ENCODE measurements at places on chromosomes 4 and X. TPM values are rescaled to one million over a fixed set of nuclear protein-coding genes. Genes with fewer than 3 reads are reported as not detected.

Gene DUSP9
- total RNA-seq, result 0.63 TPM

Gene SPANXA1
- total RNA-seq, result not detected

Gene ASB12
- 1.2 TPM for total RNA-seq

Gene GPR34
- not detected for total RNA-seq

Gene GNRHR
- total RNA-seq, result not detected

Gene RHOH
- total RNA-seq, result 5.8 TPM

GRCh38 chr4:48112017-48112667 is 21.9 kb downstream of the TXK start:
- H3K36me3 ChIP-seq, result no peaks in the 10 kb centered on the region
- no peak overlapping the region for H3K27ac ChIP-seq
- no peak overlapping the region for H3K4me3 ChIP-seq
- H3K27me3 ChIP-seq, result no peaks in the 10 kb centered on the region
- DNase-seq, result no peak
- peaks cover 3% of the 10 kb centered on the region for H3K4me1 ChIP-seq

DNA sequence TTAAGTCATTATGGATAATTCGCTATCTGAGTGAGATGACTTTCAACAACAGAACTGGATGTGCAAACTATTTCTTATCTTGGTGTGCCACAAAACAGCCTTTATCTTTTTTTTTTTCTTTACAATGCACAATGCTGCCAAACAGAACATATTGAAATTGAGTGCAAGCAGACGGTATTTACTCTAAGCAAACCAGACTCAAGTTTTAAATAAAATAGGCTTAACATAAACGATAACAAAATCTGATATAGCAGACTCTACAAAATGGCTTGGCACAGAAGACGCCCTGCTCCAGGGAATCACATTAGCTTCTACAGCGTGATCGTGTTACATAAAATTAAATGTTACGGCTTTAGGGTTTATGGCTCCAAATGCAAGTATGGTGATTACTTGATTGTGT is 9.6 kb upstream of the STK32B start:
- no peak for DNase-seq
- H3K36me3 ChIP-seq, result no peaks in the 10 kb centered on the region
- H3K27me3 ChIP-seq, result no peaks in the 10 kb centered on the region
- no peak overlapping the region for H3K4me3 ChIP-seq
- H3K27ac ChIP-seq, result no peak overlapping the region
- H3K4me1 ChIP-seq, result no peaks in the 10 kb centered on the region

GRCh38 chrX:53288189-53288588 is 6.8 kb upstream of the IQSEC2 start:
- no peaks in the 10 kb centered on the region for H3K4me1 ChIP-seq
- no peaks in the 10 kb centered on the region for H3K36me3 ChIP-seq
- H3K27me3 ChIP-seq, result no peaks in the 10 kb centered on the region
- no peak for DNase-seq
- H3K4me3 ChIP-seq, result no peak overlapping the region
- no peak overlapping the region for H3K27ac ChIP-seq
